GM13977 (cell line): ENCODE measurements at places on chromosomes 5 and 9.

DNA sequence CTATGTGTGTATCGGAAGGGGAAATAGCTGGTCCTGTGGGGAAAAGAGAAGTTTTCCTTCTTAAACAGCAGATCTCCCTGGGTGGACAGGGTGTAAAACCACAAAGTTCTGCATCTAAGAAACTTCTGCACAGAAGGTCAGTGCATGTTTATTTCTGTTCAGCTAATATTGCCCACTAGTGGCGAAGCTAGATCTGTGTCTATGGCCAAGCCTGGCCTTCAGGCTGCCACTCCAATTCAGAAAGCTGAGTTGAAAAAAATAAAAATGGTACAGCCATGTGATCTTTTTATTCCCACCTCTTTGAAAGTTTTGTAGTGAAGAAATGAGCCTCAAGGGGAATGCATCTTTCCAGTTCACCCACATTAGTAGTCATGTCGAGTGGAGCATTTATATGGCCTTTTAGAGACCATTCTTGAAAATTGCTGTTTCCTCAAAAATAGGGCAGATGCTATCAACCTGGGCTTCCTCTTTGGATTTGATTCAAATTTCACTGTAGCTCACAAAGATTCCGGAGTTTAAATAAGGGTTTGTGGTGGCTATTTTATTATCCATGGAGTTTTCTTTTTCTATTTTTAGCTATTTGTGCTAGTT lies 488.0 kb downstream of the PRELID2 start:
- DNase-seq, result no peak

- no peak for DNase-seq
These were observed 603.7 kb downstream of the RAB3C start for GRCh38 chr5:59186623-59187022.

GRCh38 chr9:89999534-90000370 lies 394.9 kb downstream of the GADD45G start:
- peak; percentile 79 for DNase-seq

GRCh38 chr9:136709454-136710109 lies 2.8 kb upstream of the DIPK1B start:
- no peak for DNase-seq

DNA sequence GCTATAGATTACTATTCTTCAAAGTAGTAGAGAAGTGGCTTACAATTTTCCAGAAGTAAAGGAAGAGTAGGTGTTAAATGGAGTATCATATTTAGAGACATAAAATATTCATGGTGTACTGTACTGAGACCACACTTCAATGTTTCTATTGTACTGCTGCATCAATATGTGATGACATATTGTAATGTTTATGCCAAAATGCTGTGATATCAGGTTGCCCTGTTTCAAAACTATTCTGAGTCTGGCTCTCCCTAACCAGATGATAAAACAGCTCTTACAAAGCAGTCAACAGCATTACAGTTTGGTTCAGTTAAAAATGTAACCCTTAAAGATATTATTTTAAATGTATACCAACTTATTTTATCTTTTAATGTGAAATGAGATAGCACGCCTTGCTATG lies 30.8 kb upstream of the ACOT12 start:
- DNase-seq, result no peak

DNA sequence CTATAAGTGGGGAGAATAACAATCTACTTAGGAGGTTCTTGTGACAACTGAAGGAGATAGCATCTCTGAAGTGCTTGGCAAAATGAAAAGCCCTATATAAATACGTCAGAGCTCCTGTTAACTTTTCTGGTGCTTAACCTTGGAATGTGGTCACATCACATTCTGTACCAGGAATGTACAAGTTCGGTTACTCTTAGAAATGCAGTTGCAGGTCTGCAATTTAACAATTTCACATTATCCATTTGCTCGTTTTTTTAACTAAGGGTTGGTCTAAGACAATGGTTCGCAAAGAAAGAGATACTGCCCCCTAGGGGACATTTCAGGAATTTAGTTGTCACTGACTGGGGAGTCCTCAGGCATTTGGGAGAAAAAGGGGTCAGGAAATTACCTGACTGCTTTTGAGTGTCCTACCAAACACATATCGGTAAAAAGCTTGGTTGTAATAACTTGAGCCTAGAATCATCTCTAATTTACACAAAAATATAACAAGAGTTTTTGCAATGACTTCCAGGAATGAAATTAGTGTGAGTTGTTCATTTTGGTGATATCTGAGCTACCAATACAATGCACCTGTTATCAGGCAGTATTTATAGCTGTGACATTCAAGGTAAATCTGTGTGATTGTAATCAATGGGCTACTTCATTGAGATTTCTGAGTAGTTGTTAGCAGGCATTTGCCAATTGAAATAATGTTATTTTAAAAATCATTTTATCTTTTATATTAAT lies 5.4 kb upstream of the HBEGF start:
- peak; percentile 75 for DNase-seq

DNA sequence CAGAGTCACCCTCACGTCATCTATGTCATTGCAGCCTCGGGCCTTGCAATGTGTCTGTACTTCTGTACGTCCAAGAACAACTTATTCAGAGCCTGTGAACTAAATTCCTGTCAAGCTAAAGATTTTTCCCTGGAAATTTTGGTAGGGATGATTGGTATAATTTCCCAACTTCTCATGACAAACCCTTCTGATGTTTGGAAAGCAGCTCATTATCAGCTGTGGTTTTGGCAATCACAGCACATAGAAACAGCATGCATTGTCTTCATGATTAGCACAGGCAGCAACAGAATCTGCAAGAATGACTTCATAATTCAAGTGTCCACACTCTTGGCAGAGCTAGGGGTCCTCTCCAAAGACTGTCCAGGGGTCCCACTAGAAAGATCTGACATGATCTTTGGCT lies 49.5 kb downstream of the APBA1 start:
- no peak for DNase-seq

DNA sequence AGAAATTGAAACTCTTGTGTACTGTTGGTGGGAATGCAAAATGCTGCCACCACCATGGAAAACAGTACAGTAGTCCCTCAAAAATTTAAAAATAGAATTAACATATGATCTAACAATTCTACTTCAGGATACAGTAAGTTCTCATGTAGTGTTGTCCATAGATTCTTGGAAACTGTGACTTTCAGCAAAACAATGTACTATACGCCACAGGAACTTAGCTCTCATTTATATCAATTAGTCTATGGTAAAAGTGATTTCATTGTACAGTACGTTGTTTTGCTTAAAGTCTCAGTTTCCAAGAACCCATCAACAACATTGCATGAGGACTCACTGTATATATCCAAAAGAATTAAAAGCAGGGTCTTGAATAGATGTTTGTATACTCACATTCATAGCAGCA lies 233.5 kb upstream of the GAS1 start:
- DNase-seq, result no peak

DNA sequence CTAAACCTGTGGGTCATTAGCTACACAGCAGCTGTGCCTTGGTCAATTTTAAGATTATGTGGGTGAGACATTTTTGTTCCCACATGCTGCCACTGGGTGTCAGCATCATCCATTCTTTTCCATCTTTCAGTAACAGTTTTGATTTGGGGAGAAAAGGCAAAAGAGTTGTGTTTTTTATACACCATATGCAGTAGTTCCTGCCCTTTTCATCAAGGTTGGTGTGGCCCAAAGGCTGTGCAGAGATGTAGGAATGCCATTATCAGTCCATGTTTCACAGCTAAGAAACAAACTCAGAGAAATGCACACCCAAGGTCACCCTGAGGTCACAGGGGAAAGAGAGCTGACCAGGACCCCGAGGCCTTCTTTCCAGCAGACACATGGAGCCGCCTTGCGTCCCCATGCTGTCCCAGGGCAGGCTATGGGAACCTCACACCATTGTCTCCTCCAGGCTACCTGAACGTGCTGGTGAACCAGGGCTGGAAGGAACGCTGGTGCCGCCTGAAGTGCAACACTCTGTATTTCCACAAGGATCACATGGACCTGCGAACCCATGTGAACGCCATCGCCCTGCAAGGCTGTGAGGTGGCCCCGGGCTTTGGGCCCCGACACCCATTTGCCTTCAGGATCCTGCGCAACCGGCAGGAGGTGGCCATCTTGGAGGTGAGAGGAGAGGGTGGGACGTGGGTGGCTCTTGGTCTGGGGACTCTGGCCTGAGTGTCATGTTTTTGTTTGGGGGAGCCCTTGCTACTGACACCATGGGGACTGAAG lies 27.8 kb upstream of the GRPEL2 start:
- peak; percentile 76 for DNase-seq

DNA sequence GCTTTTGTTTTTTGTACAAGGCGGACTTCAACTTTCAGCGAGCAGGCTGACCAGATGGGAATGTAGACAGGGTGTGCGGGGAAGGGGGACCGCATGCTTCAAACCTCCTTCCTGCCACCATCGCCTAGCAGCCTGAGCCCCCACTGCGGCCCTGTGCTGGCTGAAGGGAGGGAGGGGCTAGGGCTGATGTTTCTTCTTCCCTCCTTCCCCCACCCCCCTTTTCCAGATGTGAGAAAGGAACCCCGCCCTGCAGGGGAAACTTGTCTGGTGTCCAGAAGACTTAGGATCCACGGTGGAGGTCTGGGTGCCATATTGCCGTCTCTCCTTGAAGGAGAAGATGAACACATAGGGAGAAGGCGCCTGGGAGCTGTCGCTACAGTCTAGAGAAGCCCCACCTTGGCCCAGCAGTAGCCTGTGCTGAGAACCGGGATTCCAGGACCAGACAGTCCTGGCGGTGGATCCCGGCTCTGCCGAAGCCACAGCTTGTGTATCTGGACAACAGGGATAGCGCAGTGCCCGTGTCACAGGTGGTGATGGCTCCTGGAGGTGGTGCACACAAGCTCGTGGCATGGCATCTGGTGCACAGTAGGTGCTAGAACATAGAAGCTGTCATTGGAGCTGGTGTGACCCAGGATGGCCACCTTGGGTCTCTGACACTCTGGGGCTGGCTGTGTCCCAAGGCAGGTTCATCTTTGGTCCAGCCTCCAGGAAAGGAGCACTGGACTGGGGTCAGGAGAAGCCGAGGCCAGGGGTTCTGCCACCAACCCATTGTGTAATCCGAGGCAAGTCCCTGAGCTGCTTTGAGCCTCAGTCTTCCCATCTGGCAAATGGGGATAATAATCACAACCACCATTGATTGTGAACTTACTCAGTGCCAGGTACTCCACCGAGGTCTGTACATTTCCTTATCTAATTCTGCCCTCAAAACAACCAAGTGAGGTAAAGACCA lies 205.6 kb downstream of the C9orf50 start:
- DNase-seq, result no peak

GRCh38 chr5:124823380-124823779 lies 76.9 kb upstream of the ZNF608 start:
- no peak for DNase-seq

GRCh38 chr5:14608169-14608568 lies 26.6 kb downstream of the OTULINL start:
- DNase-seq, result no peak

GRCh38 chr5:32791536-32792243 lies 80.6 kb downstream of the NPR3 start:
- DNase-seq, result no peak

GRCh38 chr9:85647571-85647970 lies 94.2 kb downstream of the AGTPBP1 start:
- peak; percentile 6 for DNase-seq

GRCh38 chr5:139930406-139930805 lies 112.7 kb downstream of the NRG2 start:
- no peak for DNase-seq

- no peak for DNase-seq
These were observed 102.2 kb upstream of the FST start for GRCh38 chr5:53378190-53378589.

DNA sequence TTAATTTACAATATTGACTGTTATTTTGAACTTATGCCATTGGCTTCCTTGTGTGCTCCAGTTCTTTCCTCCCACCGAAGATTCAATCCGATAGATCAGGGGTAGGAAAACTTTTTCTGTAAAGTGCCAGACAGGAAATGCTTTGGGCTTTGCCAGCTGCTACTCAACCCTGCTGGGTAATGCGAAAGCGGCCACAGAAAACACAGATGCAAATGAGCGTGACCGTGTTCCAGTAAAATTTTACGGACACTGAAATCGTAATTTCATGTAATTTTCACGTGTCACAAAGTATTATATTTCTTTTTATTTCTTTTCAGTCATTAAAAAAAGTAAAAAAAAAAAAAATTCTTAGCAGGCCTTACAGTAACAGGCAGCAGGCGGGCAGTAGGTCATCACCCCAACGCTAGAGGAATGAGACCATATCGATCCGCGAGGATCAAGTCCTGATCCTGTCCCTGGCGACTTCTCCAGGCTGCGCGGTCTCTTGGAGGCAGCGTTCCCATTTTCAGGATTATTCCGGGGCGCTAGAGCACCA lies 599 bp downstream of the NMRK1 start:
- DNase-seq, result no peak

DNA sequence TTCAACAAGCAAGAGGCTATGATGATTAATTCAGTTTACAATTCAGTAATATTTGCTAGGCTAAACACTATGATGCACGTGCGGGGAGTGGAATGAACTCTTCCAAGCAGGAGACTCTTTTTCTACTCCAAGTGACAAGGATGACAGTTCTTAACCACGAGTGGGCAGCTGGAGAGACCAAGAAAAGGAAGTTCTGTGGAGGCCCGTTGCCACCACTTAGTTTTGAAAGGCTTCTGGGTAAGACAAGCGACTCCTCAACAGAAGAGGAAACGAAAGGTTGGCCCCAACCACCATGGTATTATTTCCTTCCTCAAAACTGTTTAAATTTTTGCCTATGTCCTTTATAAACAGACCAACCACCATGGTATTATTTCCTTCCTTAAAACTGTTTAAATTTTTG lies 2.8 kb downstream of the DCAF12 start:
- DNase-seq, result peak; percentile 48

DNA sequence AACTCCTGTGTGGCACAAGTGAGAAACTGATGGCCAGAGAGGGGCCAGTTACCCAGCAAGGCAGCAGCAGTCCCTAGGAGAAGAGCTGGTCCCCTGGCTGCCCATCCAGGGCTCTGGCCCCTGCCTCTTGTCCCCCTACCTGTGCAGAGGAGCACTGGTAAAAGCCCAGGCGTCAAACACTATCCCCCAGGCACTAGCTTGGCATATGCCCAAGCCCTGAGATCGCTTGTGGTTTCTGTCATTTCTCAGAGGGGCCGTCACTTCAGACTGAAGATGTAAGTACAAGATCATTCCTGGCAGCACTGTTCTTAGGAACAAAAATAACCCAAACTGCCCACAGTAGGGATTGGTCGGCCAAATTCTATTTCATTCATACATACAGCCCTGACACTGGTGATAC lies 53.9 kb downstream of the COL15A1 start:
- DNase-seq, result no peak

DNA sequence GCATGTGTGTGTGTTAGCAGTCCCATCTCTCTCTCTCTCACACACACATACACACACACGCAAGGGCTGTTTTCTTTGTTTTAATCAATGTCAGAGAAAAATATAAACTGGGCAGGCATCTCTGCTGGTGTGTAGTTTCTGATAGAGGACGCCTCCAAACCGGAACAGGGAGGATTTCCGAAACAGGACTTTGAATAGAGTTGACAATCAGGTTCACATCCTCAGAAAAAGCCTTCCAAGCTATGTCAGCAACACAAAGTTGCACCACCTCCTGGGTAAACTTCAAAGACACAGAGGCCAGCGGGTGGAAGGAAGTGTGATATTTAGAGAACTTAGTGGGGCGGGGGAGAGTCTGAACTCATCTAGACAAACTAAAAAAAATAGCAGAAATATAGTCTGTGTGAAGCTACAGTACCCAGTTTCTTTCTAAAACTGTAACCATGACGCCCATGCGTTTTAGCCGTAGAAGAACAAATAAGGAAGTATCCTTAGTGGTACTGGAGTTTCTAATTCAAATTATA lies 1.2 kb downstream of the ST8SIA4 start:
- peak; percentile 24 for DNase-seq
